Transverse colon (tissue), 4 donors: ENCODE measurements at places on chromosomes 5 and 9.

- DNase-seq = no peak
These were observed 532.3 kb downstream of the DTWD2 start for GRCh38 chr5:118456085-118456484.

DNA sequence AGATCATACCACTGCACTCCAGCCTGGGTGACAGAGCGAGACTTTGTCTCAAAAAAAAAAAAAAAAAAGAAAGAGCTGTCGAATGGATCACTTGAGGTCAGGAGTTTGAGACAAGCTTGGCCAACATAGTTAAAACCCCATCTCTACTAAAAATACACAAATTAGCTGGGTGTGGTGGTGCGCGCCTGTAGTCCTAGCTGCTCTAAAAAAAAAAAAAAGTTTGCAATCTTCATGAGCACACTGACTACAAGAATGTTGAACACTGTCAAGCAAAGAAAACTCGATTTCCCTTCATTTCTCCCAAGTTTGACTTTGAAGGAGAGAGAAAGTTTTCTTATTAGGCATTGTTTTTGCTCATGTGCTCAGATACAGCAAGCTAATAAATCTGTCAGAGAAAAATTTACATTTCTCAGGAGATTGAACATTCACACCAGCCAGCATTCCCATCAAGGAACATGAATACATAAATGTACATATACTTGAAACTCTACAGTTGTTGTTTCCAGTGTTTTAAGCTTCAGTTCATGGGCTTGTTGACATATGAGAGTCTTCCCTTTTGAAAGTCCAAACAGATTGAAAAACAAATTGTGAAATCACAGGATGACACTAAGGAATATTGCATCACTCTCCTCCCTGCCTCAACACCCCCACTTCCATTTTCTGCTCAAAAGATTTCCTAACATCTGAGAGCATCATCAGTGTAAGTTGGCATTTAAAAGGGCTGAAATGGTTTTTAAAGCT lies 81.8 kb downstream of the ARRDC3 start:
- DNase-seq = no peak

DNA sequence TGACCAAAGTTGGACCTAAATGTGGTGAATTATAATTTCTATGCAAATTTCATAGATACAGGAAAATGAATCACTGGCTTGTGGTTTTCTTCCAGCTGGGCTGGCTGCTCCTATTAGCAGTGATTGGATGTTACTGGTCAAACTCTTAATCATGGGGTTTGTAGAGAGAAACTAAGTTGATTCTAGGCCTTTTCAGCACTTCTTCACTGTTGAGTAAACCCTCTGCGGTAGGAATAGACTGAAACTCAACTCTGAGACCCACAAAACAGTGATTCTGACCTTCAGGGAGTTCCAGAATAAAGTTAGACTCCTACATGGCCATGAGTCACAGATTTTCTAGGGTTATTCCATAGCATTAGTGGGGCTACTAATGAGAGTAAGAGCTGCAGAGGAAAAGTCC lies 47.9 kb upstream of the FKTN start:
- no peak for DNase-seq

- DNase-seq = no peak
These were observed 363.4 kb downstream of the TMEM167A start for GRCh38 chr5:82713811-82714210.
